Sciatic nerve (tissue), 2 donors: ENCODE measurements at places on chromosomes 13 and 19.
A peak's percentile ranks its signal among the peaks of the same experiment; 100 is the strongest.

- no peak for DNase-seq
Observed at GRCh38 chr13:31073859-31074718, 87.6 kb downstream of the HSPH1 start.

GRCh38 chr13:30526612-30527495, 61.1 kb upstream of the HMGB1 start:
- DNase-seq = peak; percentile 60

GRCh38 chr19:10718205-10719196, 622 bp downstream of the DNM2 start:
- DNase-seq = peak; percentile 69

GRCh38 chr19:42204664-42205063, 12.8 kb downstream of the DEDD2 start:
- no peak for DNase-seq

DNA sequence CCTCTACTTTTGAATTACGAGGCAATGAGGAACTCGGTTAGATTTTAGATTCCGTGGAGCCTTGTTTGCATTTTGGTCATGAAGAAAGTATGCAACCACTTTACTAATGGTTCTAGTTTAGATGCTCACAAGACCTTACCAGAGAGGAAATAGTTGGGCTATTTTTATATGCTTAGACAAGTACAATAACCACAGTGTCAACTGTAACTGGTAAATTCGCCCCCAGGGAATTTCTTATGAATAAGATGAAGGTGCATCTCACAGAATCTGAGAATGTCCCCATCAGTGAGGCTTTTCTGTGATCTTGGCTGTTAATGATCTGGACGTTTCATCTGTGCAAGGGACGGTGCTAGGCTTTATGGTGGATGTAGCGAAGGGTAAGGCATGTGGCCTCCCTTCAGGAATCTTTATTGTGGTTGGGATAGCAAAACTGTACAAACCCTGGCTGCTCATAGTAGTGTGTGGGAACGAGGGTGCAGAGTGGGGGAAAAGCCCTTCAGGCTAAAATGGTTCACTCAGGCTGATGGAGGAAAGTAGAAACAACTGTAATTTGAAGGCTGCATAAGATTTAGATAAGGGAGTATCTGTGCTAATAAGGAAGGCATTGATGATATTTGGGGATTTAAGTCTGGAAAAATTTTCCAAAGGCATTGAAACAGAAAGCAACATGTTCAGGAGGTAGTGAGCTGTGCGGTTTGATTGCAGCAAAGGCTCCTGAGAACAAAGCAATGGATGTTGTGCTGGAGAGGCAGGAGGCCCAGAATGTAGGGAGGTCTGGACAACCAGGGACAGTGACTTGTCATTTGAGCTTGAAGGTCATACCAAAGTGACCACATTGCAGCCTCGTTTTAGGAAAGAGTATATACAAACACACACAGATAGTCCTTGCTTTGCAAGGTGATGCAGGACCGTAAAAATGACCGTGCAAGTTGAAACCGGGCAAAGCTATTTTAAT, 28.4 kb downstream of the UBAC2 start:
- DNase-seq = no peak

- peak; percentile 85 for DNase-seq
Observed at GRCh38 chr19:51690454-51691073, 2.6 kb upstream of the SPACA6 start.

GRCh38 chr13:43983373-43983772, 103.7 kb downstream of the LACC1 start:
- no peak for DNase-seq

DNA sequence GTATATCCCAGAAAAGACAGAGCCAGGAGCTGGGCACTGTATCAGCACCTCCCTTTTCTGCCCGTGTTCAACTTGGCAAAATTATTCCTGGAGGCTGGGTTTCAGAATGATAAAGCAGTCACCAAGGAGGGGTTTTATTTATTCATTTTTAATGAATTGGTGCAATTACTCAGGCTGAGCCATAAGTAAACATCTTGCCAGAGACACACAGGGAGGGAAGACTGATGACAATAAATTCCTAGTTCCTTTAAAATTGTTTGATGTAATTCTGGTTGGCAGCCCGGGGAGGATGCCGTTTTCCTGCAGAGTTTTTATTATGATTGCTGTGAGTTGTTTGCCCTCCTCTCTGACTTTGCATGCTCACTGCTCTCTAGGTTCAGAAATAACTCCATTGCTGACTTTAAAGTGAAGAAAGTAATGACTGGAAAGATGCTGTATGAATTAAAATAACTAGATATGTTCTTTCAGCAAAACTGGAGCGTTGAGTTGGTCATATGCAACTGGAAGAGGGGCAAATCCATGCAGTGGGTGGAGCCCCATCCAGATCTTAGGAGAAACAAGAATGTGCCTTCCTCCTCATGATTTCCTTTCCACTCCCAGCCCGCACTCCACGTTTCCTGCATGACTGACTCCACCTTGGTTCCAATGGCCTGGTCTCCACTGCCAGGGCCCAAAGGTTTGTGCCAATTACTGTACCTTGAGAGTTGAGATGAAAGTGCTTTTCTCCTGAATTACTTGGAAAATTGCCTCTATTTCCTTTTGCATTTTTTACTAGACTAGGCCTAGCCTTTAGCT, 182.1 kb downstream of the RFC3 start:
- DNase-seq = no peak

- no peak for DNase-seq
Observed at GRCh38 chr13:36668316-36668715, 5.5 kb upstream of the SERTM1 start.

DNA sequence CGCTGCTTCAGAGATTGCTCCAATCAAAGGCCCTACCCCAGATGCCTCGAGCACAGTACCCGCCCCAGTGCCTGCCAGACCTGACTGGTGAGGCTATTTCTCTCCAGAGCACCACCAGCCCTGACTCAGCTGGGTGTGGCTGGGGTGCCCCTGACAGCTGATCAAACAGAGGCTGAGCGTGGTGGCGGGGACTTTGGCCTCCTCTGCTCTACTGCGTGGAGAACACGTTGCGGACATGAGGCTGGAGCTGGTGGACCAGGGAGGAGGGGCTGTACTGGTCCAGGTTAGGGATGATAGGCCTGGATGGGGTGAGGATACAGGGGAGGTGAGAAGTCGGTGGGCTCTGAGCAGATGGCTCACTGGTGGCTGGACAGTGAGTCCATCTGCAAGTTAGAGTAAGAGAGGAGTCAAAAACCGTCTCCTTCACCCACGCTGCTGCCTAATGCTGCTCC, 3.5 kb upstream of the DOCK6 start:
- DNase-seq = no peak

- DNase-seq = no peak
Observed at GRCh38 chr13:104757712-104758111, 1691.5 kb upstream of the SLC10A2 start.

DNA sequence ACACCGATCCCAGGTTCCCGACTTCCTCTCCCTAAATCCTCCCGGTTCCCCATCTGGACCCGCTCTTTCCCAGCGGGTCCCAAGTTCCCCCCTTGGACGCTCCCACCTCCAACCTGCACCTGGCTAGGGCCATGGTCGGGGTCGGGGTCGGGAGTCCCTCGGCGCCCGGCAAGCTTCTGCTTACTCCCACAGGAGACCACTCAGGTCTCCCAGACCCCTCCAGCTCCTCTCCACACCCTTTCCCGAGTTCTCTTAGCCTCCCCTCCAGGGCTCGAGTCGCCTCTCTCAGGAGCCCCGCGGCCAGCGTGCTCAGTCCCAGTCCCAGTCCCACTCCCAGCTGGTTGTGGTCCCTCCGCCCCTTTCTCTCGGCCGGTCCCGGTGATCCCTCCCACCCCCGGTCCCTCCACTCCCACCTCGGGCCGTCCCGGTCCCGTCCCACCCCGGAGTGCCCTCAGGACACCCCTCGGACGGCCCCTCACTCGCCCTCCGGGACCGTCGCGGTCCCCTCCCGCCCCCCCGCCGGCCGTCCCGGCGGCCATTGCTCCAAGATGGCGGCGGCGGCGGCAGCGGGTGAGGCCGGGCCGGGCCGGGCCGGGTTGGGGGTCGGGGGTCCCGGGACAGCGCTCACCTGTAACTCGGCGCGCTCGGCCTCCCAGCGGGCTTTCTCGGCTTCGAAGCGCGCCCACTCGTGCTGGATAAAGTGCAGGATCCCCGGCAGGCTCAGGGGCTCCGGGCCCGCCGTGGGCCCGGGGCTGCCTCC, at the start of gene FKRP:
Gene FKRP, plus strand, starts transcription at position 537 of the 760 bp plus-strand sequence. CDS start 9,394 bp downstream, outside the sequence.
- no peak for DNase-seq

DNA sequence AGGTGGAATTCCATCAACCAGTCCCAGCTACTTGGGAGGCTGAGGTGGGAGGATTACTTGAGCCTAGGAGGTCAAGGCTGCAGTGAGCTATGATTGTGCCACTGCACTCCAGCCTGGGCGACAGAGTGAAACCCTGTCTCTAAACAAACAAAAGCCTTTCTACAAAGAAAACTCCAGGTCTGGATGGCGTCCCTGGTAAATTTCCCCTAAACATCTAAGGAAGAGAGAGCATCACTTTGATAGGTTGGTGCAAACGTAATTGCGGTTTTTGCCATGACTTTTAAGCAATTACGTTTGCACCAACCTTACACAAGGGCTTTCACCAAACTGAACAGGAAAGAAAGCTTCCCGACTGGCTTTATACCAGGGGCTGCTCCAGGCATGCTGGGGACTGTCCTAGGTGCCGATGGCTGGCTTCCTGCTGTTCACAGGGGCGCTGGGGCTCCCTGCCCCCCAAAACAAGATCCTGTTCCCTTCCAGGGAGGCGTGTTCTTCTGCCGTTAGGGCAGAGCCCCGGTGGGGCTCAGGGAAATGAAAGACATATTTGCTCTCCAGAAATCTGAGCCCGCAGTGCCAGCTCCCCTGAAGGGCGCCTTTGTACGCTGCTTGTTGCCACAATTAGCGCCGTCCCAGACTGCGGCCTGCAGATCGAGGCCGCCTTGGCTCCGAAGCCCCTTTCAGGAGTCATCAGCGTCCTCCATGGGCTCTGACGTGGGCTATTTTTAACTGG, 38.7 kb upstream of the KLF2 start:
- no peak for DNase-seq

DNA sequence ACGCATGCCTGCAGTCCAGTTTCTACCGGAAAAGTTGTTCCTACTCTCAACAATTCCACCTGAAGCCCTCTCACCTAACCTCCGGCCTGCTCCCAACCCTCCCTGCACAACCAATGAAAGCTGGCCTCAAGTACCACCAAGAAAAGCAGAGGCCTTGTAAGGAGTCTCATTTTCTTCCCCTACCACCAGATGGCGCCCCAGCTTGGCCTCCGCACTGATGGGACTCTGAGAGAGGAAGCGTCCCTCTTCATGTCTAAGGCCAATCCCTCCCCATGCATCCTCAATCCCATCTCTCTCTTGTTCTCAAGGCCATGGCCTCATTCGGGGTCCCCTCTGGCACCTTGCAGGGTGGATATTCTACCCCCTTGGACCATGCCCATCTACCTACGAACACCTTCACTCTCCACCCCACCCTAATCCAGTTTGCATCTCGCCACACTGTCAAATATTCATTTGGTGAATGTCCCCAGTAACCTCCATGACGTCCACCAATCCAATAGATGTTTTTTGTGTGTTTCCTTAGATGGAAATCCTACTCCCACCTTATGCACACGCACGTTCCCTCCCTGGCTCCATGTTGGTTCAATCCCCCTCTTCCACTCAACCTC, 412.8 kb downstream of the ZNF536 start:
- peak; percentile 70 for DNase-seq

DNA sequence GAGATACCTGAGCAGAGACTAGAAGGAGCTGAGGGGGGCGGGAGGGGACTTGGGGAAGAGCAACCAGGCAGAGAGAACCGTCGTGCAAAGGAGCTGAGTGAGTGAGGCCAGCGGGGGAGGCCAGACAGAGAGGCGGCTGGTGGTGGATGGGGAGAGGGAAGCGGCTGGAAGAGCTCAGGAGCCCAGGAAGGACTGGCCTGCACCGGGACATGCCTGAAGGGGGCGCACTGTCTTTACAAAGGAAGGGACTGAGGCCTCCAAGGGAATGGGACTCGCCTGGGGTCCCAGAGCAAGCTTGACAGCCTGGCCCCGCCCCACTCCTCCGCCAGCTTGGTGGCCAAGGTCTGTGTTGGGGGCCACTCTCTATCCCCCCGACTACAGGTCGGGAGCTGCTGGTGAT, 14.9 kb downstream of the ONECUT3 start:
- no peak for DNase-seq

GRCh38 chr13:113207460-113207859, 1.0 kb downstream of the PCID2 start:
- DNase-seq = no peak

- DNase-seq = no peak
Observed at GRCh38 chr19:2360833-2361232, 768 bp downstream of the TMPRSS9 start.

- no peak for DNase-seq
Observed at GRCh38 chr13:99363949-99364348, 56.8 kb upstream of the GPR183 start.

GRCh38 chr13:99796175-99796819, 175.3 kb downstream of the ZIC5 start:
- no peak for DNase-seq

- no peak for DNase-seq
Observed at GRCh38 chr19:51664131-51664530, 17.5 kb upstream of the SIGLEC14 start.

GRCh38 chr19:43435775-43436174, 21.1 kb downstream of the TEX101 start:
- no peak for DNase-seq

DNA sequence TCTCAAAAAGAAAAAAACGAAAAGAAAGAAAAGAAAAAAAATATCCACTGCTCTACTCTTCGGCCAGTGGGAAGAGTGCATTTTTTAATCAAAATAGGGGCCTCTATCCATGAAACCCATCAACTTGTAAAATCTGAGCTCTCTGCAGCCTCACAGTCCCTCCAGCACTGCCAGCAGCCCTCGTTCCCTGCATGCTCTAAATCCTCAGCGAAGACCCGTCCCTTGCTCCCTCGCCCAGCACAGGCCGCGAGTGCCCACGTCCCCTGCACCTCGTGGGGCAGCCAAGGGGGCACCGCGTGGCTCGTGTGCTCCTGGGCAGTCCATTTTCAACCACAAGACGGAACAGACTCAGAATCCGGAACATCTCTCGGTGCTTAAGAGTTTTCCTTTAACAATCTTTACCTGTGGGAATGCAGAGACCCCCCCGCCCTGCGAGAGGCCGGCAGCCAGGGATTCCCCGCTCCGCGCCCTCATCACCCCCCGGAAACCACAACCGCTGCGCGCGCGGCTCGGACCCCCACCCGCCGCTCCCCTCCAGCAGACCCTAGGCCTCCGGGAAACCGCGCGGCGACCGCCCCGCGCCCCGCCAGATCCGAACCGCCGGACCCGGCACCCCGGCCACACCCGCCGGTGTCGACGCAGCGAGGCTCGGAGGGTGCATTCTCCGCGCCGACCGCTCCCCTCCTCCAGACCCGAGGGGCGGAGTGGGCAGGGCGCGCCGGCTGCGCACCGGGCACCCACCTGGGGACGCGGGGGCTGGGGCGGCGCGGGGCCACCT, 638 bp downstream of the ANKRD27 start:
- no peak for DNase-seq

DNA sequence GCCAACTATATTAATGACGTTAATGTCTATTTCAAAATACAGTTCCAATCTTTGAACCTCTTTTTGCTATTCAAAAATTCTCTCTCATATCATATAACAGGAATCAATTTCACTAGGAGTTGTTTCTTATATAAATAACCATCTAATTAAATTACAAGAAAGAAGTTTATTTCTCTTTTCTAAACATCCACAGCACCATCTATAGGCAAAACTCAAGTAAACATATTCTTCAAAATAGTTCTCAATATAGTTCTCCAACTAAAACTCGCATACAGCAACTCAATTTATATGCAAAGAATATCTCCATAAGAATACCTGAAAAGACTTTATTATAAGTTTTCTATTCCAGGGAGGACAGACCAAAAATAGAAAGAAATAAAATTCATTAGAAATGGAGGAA, 65.6 kb downstream of the RBM26 start:
- DNase-seq = no peak
